ENCODE measurements at places on chromosomes 5 and 9.

DNA sequence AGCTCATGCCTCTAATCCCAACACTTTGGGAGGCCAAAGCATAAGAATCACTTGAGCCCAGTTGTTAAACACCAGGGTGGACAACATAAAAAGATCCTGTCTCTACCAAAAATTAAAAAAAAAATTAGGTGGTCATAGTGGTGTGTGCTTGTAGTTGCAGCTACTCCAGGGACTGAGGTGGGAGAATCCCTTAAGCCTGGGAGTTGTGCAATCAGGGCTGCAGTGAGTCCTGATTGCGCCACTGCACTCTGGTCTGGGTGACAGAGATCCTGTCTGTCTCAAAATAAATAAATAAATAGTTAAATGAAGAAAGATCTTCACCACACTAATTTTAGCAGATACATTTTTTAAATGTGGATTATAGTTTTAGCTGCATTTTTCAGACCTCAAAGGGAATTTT, 433.2 kb downstream of the MAT2B start:
- peak; percentile 45 for DNase-seq

- no peak for DNase-seq
Observed at GRCh38 chr5:81424728-81425127, 30.8 kb upstream of the ACOT12 start.

GRCh38 chr9:19456426-19456825, 47.6 kb downstream of the ACER2 start:
- no peak for DNase-seq

DNA sequence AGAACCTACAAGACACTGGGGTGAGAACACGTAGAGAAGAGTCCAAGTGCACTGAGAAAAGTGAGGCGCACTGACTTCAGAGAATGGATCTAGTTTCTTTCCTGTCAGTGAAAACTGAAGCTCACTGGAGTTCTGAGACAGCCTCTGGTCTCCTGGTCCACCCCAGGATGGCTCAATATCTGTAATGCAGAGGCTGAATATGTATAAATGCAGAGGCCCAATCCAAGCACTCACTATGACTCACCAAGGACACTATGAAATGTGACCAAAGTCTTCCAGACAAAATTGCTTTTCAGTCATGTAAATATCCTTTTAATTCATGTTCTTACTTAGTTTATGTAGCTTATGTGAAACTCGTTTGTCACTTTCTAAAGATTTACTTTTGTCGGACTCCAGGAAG, 53.8 kb downstream of the NFIB start:
- DNase-seq, result no peak

DNA sequence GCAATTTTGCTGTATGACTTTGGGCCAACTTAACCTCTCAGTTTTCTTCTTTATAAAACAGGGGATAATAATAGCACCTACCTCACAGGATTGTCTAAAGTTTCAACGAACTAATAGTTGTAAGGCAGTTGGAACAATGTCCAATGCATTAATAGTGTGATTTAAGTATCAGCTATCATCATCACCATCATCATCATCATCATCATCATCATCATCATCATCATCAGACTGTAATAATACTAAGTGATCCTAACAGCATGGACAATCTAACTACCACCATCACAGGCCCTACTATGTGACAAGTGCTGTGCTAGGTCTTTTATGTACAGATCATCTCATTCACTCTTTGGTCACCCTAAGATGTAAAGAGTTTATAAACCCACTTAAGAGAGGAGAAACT, 196.0 kb downstream of the MAPKAP1 start:
- DNase-seq, result no peak

DNA sequence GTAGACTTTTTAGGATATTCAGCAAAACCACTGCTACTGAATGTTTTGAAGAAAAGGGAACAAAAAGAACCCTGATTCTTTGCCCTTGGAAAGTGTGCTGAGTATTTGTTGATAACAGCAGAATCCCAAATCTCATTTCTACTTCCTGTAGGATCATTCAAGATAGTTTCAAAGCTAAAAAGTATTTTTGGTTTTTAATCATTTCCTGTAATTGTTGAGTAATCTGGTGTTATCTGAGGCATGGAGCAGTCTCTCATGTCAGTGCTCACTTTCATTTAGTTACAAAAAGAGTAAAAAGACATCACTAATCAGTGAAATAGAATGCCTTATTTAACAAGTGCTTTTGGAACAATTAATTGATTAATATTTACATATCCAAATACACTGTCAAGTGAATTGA, 56.1 kb downstream of the ITGA2 start:
- DNase-seq, result no peak

- no peak for DNase-seq
Observed at GRCh38 chr5:67805666-67806348, 409.7 kb upstream of the PIK3R1 start.

- no peak for DNase-seq
Observed at GRCh38 chr9:6671416-6671815, 25.9 kb upstream of the GLDC start.

- DNase-seq, result no peak
Observed at GRCh38 chr5:160237571-160238093, 8.3 kb downstream of the FABP6 start.

- DNase-seq, result no peak
Observed at GRCh38 chr5:31811210-31811609, 172.3 kb downstream of the PDZD2 start.

- DNase-seq, result no peak
Observed at GRCh38 chr5:159021901-159022556, 77.7 kb downstream of the EBF1 start.

GRCh38 chr5:74454263-74455030, 186.1 kb downstream of the ENC1 start:
- no peak for DNase-seq

DNA sequence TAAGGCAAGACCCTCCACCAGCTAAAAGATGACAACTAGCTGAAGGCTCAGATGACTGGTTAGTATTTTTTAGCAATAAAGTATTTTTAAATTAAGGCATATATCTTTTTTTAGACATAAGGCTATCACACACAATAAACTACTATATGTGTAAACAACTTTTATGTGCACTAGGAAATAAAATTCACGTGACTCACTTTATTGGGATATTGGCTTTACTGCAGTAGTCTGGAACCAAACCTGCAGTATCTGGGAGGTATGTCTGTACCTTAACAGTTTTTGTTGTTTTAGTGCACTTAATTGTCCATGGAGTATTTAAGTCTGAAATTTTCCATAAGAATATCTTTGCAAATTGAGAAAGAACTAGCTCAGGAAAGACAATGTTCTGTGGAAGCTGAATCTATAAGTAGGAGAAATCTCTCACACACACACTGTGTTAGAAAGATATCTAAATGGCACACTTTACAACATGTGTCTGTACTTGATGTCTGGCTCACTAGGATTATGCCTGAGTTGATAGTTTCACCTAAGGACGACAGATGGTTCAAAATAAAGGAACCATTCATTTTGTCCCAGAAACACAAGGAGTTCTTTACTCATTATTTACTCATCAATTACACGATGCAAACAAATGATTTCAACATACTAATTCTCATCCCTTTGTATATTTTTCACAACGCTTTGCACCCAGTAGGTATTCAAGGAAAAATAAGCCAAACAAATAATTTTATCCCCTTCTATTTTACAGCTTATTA, 4.6 kb downstream of the RAPGEF6 start:
- DNase-seq, result no peak

GRCh38 chr5:107796797-107797196, 126.1 kb upstream of the EFNA5 start:
- DNase-seq, result no peak

GRCh38 chr9:69204326-69204725, 30.2 kb downstream of the TJP2 start:
- DNase-seq, result no peak

GRCh38 chr5:124061663-124062062, 549.7 kb downstream of the CSNK1G3 start:
- DNase-seq, result no peak

DNA sequence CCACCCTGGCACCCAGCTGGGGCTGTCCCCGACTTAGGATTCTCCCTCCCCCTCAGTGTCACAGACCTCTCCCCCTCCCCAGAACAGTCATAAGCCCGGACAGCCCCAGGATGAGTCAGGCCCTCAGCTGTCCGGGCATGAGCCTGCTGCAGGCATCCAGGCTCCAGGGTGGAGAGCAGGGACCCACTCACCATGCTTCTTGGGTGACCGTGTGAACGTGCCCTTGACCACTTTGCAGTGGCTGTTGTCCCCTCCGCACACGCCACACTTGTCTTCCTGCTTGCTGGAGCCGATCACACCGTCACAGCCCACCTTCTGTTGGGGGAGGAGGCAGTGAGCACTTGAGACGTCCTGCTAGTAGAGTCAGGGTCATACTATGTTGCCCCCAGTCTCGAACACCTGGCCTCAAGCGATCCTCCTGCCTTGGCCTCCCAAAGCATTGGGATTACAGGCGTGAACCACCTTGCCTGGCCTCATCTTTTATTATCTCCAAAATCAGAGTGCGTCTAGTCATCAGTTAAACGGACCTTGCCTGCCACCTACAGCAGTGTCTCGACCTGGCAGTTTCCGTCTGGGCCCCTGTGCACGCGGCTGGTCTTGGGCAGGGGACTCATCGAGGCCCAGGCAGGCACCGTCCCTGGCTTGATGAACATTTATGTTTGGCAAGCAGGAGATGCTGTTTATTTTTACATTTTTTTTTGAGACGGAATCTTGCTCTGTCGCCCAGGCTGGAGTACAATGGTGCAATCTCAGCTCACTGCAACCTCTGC, 72.6 kb downstream of the ZNF354C start:
- no peak for DNase-seq

DNA sequence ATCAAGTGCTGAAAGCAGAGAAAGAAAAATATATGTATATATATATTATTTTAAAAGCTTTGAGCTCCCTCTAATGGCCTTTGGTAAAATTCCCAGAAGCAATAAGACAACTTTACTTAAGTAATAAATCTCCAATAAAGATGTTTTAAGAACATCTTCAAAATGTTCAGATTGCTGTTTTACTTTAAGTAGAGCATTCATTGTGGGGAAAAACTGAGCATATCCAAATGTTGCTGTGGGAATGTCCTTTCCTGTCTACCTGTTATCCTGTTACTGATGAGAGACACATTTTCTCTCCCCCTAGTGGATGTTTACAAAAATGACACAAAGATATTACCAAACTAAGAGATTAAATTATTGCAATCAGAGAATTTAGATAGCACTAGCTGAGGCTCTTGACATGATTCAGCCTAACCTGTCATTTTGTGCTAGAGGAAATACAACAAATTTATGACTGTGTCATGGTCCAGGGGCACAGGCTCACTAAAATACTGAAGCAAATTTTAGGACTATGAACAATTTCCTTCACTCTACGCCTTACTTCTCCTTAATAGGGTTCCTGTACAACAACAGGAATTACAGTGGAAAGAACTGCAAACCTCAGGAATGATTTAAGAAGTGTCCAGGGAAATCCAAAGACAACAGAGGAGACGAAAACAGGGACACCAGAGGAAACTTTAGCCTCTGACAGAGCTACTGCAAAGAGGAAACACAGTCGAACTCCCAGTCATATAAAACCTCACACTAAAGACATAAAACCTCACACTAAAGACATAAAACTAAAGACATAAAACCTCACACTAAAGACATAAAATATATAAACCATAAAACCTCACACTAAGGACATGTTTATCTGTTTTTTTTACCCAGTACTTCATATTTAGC, 24.3 kb upstream of the PRRC1 start:
- peak; percentile 52 for DNase-seq

- DNase-seq, result no peak
Observed at GRCh38 chr9:7770111-7770510, 29.5 kb downstream of the DMAC1 start.

DNA sequence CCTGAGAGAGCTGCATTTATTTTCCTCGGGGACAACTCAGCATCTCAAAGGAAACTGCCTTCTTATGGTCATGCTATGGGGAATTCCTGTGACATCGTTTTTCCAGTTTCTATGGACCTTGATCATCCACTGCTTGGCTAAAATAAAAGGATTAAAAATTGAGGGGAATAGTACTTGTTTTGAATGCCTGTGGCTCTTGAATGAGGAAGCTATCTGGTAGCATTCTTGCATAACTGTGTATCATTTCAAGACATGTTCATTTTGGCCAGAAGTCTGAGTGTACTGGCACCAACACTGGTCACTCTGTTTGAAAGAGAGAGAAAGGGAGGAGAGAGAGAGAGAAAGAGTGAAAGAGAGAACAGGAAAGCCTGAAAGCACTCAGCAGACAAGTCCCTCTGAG, 116.7 kb downstream of the DOCK2 start:
- no peak for DNase-seq

DNA sequence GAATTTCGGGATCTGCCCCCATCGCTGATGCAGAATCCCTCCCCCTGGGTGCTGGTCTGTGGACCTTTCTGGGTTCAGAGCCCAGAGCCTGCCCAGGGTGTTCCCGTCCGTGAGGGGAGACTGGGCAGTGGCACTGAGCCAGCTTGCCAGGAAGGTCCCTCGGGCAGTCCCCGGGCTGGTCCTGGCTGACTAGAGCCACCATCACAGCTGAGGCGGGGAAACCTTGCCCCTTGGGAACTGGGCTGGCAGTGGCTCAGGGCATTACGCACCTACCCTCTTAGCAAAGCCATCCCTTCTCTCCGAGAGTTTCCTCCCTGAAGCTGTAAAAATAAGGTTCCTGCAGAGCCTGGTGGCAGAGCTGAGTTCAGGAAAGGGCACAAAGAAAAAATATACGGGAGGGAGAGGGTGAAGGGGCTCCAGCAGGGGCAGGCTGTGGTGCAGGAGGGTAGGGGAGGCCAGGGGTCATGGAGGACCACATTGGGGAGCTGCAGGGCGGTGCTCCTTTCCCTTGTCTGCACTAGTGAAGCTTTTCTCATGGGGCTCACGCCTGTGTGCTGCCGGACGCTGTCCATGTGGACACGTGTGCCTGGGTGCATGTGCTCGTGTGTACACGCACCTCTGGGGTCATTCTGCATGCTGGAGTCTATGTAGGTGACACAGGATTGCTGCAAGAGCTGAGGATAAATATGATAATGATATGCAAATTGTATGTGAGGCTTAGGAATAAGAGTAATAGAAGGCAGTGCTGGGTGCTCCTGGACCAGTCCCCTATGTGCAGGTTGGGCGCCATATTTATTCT, 118.9 kb downstream of the LHX2 start:
- no peak for DNase-seq

GRCh38 chr9:90774071-90774470, 27.5 kb upstream of the SYK start:
- DNase-seq, result no peak

DNA sequence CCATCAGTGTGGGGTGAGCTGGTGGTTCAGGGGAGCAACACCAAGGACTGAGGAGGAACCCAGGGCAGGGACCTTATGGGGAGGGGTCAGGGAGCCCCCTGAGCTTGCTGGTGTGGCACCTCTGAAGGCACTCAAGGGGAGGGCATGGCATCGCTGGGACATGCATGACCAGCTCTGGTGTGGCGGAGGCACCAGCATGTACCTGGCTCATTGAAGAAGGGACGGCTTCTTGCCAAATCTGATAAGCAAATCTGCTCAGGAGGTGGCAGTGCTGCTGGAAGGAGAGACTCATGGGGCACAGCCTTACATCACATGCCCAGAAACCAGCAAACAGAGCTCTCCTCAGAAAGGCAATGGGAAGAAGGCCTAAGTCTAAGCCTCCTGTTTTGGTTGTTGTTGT, 421.8 kb downstream of the SEMA5A start:
- DNase-seq, result no peak

GRCh38 chr5:95392593-95393182, 1.5 kb downstream of the FAM81B start:
- DNase-seq, result no peak

- DNase-seq, result no peak
Observed at GRCh38 chr5:53350991-53351770, 129.2 kb upstream of the FST start.

Data from CD4-positive, alpha-beta T cell treated with Interleukin-4 for 1 hour (primary cell).